ENCODE measurements at places on chromosomes 6 and 20. TPM values are rescaled to one million over a fixed set of nuclear protein-coding genes. Genes with fewer than 3 reads are reported as not detected.

The TMEM151B gene
- 0.05 TPM for total RNA-seq

The TAP1 gene
- total RNA-seq = 54.9 TPM

The MEI4 gene
- total RNA-seq = not detected

The GID8 gene
- total RNA-seq = 28.4 TPM

The MYB gene
- total RNA-seq = 4.0 TPM

The APOBEC2 gene
- not detected for total RNA-seq

The PAK1IP1 gene
- total RNA-seq = 22.0 TPM

The BANF2 gene
- not detected for total RNA-seq

The HDGFL1 gene
- total RNA-seq = not detected

The HLA-DRB1 gene
- total RNA-seq = not detected

The UNC5CL gene
- not detected for total RNA-seq

The NMBR gene
- total RNA-seq = not detected

The PAQR8 gene
- total RNA-seq = 4.8 TPM

The UBD gene
- total RNA-seq = not detected

The DEFB124 gene
- total RNA-seq = not detected

The VIP gene
- not detected for total RNA-seq

The RTF2 gene
- total RNA-seq = 76.7 TPM

The CD109 gene
- 58.7 TPM for total RNA-seq

The SLC22A7 gene
- not detected for total RNA-seq

The HLA-DMA gene
- total RNA-seq = 0.78 TPM

The LPIN3 gene
- 7.0 TPM for total RNA-seq

The NCOA7 gene
- total RNA-seq = 71.8 TPM

The RMND1 gene
- 38.2 TPM for total RNA-seq

The RIPPLY2 gene
- not detected for total RNA-seq

The SLC35D3 gene
- total RNA-seq = not detected

The OTOR gene
- not detected for total RNA-seq

The SMIM13 gene
- total RNA-seq = 16.4 TPM

The NOX3 gene
- total RNA-seq = not detected

The ADTRP gene
- 4.9 TPM for total RNA-seq

The SRMS gene
- total RNA-seq = not detected

The TMEM170B gene
- 1.8 TPM for total RNA-seq

The NKX2-2 gene
- not detected for total RNA-seq

The NKX2-4 gene
- total RNA-seq = not detected

The SNX5 gene
- total RNA-seq = 99.1 TPM

The KIFC1 gene
- 1.2 TPM for total RNA-seq

The POLH gene
- 27.6 TPM for total RNA-seq

The KIAA1755 gene
- total RNA-seq = 0.65 TPM

The OPN5 gene
- total RNA-seq = not detected

The HTR1B gene
- 2.7 TPM for total RNA-seq

Data from smooth muscle cell of the umbilical artery (primary cell).